Activated CD8-positive, alpha-beta memory T cell treated with anti-CD3 and anti-CD28 coated beads, Interleukin-2, amount 50 U/mL, for 4 hours (primary cell): ENCODE measurements at places on chromosomes 2 and 18.

- DNase-seq = no peak
Measured at GRCh38 chr2:223416815-223417610, 185.1 kb downstream of the SCG2 start.

DNA sequence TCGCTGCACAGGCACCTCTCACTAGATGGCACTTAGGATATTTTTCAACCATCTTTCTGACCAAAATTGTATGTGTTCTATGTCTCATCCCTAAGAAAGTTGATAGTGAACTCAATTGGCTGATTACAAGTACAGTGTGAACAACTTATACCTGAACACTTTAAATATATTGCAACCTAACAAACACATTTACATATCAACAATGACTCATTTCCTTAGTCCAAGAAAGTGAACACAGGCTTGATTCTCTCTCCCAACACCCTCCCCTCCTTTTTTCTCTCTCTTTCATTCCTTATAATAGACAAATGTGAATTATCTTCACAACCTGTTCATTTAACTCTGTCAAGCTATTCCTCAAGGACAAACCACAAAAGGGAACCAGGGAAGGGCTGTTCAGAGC, 192.0 kb downstream of the SLC8A1 start:
- DNase-seq = no peak

GRCh38 chr18:48997681-48997984, 46.9 kb upstream of the SMAD7 start:
- no peak for DNase-seq

DNA sequence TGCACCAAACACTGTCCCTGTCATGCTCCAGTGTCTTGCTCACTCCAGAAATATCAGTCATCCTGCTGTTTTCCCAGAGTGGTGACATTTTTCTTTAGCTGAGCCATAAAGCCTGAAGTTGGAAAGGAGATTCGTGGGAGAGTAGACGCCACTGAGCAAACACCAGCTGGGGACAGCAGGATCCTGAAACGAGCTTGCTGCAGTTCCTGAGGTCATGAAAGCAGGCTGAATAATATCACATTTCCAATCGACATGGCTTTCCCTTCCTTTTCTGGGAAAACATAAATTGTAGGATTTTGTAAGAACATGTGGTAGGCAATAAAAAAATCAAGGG, 276.4 kb downstream of the CDCA7 start:
- no peak for DNase-seq

GRCh38 chr18:49094136-49094535, 143.4 kb upstream of the SMAD7 start:
- no peak for DNase-seq
